ENCODE measurements at places on chromosomes 4 and X.

GRCh38 chr4:5338531-5338930 is 287.3 kb downstream of the STK32B start:
- no peak for DNase-seq

GRCh38 chr4:10737337-10737736 is 52.8 kb upstream of the CLNK start:
- DNase-seq, result no peak

- no peak for DNase-seq
Measured at GRCh38 chr4:117134386-117134785, 49.0 kb upstream of the TRAM1L1 start.

DNA sequence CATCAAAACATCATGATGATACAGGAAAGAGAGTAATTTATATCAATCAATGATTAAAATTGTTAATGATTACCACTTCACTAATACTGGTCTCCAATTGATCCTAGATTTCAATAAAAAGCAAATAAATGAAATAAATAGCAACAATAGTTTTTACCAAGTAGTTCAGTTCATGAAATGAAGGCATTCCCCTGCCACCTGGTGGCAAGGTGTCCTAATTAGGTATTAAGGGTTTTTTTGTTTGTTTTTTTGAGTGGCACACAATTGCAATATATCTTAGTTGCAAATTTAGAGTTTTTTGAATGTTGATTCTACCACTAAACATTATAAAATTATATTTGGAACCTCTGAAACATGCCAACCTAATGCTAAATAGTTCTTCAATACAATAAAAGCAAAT is 157.4 kb upstream of the PDE5A start:
- DNase-seq, result no peak

DNA sequence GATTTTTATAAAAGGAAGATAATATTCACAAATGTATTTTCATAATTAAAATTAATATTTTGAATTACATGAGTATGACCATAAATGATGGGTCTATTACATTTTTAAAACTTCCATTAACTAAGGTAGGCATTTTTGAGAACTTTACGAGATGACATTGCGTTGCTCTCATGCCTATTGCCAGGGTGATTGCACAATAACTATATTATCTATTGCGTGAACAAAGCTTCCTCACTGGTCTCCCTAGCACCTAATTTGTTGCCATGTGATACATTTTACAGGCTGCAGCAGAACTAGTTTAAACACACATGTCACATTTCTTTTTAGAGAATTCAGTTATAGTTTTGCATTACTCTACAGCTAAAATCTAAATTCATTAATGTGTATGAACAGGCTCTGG is 289.7 kb upstream of the GRID2 start:
- no peak for DNase-seq

- DNase-seq, result no peak
Measured at GRCh38 chr4:113173793-113174264, 124.4 kb downstream of the ANK2 start.

DNA sequence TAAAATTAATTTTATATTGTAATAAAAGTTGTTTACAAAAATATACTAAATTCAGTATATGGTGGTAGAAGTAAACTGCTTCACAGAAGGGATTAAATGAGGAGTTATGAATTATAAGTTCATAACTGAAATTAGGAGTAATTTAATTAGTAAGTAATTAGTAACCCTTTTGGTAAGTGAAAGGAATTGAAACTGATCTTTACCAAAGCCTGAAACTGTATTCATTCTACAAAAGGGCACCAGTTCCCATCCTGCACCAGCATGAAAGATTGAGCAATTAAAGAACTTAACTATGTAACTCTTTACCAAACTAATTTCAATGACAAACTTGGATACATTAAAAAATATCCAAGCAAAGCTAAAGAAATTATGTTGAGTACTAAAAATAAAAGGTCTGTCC is 8.2 kb downstream of the MED14 start:
- DNase-seq, result no peak

GRCh38 chrX:69124108-69124507 is 41.1 kb downstream of the PJA1 start:
- no peak for DNase-seq

GRCh38 chr4:126755506-126755905 is 877.3 kb upstream of the INTU start:
- DNase-seq, result no peak

DNA sequence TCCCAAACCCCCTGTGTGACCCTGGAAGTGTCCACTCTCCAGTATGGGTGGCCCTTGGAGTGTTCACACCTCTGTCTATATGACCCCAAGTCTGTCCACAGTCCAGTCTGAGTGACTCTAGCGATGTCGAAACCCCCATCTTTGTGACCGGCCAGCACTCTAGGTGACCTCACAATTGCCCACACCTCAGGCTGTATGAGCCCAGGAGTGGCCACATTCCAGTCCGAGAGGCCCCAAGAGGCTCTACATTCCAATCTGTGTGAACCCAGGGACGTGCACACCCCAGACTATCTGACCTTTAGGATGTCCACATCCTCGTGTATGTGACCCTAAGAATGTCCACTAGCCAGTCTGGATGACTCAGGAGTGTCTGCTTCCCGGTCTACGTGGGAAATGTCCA is 7.3 kb upstream of the GLOD5 start:
- no peak for DNase-seq

GRCh38 chr4:25065932-25066590 is 35.3 kb upstream of the LGI2 start:
- DNase-seq, result no peak

DNA sequence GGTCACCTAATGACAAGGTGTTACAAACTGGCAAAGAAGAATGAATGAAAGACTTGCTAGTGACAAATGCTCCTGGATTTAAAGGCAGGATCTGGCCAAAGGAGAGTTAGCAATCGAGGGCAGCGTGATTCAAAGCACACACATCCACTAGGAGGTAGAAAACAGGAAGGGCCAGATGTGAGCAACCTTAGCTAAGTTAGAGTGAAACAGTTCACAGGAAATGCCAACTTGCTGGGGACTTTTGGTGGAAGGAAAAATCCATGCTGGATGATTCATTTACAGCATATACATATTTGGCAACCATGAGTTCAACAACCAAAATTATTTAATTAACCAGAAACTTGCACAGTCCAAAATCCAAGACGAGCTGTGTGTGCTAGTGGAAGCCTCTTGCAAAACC is 276.9 kb downstream of the PTTG2 start:
- no peak for DNase-seq

DNA sequence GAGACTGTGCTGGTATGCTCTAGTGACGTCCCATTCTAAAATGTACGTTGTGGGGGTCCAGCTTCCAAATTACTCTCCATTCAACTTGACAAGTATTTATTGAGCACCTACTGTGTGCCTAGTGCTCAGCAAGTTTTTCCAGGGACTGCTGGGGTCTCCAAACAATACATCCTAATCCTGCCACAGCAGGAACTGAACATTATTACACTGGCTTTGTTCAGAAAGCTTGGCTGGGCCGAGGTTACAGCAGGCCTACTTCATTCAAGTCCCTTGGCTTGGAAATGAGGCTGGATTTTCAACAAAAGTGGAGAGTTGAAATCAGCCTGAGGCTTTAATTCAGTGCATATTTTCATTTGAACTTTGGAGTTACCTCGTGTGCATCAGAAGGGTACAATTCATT is 78.0 kb downstream of the GUCY2F start:
- no peak for DNase-seq

- no peak for DNase-seq
Measured at GRCh38 chr4:57044996-57045395, 65.2 kb downstream of the IGFBP7 start.

DNA sequence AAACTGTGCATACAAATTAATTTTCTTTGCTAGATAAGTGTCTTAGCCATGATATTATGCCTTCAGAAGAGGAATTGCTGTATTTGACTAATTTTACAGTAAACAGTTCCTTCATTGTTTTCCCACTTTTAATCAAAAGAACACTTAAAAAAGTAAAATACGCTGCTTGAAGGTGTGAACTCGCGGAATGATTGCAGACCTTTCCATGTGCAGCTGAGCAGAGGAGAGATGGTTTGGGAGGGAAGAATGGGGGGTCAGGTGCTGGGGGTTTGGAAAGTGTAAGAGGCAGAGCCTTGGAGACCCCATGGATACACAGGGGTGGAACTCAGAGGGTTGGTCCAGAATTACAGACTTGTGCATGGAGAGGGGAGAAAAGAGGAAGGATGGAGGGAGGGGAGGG is 15.3 kb downstream of the CYTL1 start:
- no peak for DNase-seq

DNA sequence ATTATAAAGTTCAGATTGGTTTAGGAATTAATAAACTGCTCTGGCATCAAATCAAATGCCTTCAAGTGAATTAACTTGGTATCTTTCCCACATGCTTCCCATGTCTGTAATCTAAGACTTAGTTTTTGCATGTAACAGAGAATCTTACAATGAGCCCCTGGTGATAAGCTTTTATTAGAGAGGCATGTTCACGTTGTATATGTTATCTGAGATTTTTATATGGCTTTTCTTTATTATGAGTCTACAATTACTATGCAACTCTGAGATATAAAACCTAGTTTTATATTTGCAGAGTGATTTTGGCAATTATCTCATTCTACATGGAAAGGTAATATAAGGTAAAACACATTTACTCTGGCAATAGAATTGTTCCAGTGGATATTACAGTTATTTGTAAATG is 1578.4 kb upstream of the IGFBP7 start:
- peak; percentile 32 for DNase-seq

GRCh38 chrX:121256647-121257046 is 209.2 kb downstream of the GLUD2 start:
- DNase-seq, result no peak

- DNase-seq, result no peak
Measured at GRCh38 chrX:19827088-19827487, 60.3 kb downstream of the SH3KBP1 start.

DNA sequence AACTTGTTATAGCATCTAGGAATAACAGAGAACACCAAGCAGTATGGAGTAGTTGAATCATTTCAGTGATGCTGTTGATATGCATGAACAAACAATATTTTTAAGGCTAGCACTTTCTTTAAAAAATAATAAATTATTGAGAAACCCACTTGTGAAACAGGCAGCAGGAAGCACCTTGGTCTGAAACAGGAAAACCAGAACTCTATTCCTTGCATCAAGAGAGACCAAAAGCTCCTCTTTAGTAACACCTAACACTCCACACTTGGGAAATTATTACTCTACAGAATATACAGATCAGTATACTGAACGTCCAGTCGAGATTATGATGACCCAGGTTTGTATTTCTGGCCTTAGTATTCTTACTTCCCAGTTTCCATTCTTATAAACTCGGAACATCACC is 129.0 kb downstream of the ARAP2 start:
- no peak for DNase-seq

GRCh38 chrX:108734426-108734825 is 1.9 kb downstream of the IRS4 start:
- DNase-seq, result no peak

GRCh38 chrX:25052798-25053534 is 37.2 kb upstream of the ARX start:
- no peak for DNase-seq

DNA sequence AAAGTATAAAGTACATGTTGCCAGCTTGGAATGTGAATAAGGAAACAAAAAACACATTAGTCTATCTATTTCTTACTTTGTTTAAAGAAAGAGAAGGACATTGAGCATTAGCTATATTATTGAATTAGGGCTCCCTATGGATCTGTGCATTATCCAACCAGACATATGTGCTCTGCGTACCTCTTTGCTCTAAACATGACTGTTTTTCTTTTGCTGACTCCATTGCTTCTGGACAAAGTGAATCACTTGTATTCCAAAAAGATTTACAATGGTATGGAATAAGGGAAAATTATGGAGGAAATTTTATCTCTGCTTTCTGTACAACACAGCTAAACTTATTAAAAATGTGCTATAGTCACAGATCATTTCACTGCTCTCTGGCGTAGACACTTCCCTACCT is 727.8 kb upstream of the LCORL start:
- no peak for DNase-seq

DNA sequence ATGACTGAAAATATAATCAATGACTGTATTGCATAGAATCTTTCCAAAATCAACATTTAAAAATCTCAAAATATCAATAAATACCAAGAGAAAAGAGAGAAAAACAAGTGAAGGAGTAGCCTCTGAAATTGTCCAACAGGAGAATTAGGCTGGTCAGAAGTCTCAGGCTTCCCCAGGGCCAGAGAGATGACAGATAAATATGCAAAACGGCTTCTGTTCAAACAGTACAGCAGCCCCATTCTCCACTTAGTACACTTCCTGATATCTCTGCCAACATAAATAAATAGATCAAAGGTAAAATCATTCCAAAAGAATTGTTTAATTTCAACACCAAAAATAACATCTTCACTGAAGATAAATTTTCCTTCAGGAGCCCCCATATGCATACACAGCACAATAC is 204.7 kb upstream of the GABRA2 start:
- no peak for DNase-seq

- DNase-seq, result no peak
Measured at GRCh38 chr4:1099270-1099669, 14.1 kb downstream of the RNF212 start.

GRCh38 chrX:41688835-41689234 is at the start of gene GPR34:
Gene GPR34, plus strand, starts transcription at chrX:41688973. Its CDS starts 6,661 bp downstream, at chrX:41695634.
- DNase-seq, result no peak

GRCh38 chrX:49988143-49988542 is 65.7 kb downstream of the CLCN5 start:
- no peak for DNase-seq

DNA sequence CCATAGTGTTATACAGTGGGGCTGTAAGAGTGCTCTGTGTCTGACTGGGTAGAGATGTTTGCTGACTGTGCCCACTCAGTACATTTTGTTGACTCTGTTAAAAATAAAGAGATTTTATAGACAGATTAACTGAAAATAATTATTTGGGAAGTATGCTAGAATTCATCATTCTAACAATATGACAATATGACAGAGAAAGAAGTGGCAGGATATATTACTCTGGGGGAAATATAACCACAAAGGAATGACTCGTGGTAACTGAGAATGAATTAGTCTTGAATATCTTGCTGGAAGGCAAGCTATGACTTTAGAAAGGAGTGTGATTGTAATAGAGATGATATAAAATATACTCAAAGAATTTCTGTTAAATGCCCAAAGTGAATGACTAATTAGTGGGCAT is 46.8 kb downstream of the TMEM165 start:
- no peak for DNase-seq

GRCh38 chr4:86946868-86947500 is 12.2 kb downstream of the AFF1 start:
- DNase-seq, result no peak

GRCh38 chr4:54493862-54494261 is 163.9 kb upstream of the KIT start:
- DNase-seq, result no peak

GRCh38 chr4:121233982-121234381 is 69.9 kb upstream of the TNIP3 start:
- DNase-seq, result no peak

GRCh38 chr4:98470831-98471230 is 187.6 kb downstream of the TSPAN5 start:
- no peak for DNase-seq

GRCh38 chr4:113952452-113953029 is 26.9 kb downstream of the ARSJ start:
- no peak for DNase-seq
